ENCODE measurements at places on chromosomes 5 and 9.

DNA sequence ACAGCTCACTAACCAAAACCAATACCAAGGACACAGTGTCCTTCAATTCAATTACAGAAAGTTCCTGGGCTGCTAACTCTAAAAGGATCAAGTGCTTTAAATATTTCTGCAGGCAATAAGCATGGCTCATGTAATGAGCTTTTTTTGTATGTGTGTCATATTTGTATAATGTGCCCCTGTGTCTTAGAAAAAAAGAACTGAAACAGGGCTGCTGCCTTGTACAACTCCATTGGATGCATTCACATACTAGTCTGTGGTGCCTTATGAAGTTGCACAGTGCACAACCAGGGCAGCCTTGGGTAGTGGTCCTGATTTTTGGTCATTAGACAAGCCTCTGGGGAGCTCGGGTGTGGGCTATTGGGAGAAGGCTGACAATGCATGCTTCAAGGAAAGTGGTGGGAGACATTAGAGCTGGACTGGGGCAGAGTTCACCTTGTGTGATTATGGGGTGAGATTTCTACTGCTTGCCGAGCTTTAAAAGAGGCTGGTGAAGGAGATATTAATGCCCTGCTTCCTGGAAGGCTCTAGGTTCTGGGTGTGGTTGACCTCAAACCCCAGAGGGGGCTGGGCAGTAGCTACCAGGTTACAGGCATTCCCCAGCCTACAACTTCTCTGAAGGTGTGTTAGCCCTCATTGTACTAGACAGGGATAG, 3.6 kb upstream of the CPEB4 start:
- DNase-seq = peak; percentile 23

DNA sequence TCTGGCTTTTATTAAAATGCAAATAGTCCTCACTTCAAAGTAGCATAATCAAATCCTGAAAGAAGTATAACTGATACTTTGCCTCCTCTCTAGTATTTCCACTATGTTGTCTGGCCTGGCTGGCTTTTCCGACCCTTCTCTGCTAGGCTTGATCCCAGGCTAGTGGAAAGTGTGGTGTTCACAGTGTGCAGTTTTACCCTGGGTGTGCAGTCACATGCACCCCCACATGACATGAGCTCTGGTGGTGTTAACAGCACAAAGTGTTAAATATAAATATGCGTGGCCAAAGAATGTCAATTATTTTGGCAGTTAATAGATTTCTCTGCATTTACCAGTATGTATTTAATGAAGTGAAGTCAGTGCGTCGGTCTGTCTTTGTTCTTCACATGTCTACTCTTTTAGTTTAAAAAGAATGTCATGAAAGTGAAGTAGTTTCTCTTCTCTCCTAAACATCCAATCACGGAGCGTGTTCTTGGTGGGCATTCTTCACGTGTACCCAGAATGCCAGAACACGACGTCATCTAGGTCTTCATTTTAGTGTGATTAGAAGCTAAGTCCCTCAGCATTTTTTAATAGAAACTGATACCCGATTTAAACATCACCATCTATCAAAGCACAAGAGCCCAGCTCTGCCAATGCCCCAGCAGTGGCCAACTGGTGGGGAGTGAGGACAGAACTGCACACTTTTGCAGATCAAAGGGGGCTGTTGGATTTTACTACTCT, 286.4 kb downstream of the FANCC start:
- DNase-seq = no peak

GRCh38 chr5:10319202-10319851, 11.6 kb upstream of the CMBL start:
- DNase-seq = no peak

DNA sequence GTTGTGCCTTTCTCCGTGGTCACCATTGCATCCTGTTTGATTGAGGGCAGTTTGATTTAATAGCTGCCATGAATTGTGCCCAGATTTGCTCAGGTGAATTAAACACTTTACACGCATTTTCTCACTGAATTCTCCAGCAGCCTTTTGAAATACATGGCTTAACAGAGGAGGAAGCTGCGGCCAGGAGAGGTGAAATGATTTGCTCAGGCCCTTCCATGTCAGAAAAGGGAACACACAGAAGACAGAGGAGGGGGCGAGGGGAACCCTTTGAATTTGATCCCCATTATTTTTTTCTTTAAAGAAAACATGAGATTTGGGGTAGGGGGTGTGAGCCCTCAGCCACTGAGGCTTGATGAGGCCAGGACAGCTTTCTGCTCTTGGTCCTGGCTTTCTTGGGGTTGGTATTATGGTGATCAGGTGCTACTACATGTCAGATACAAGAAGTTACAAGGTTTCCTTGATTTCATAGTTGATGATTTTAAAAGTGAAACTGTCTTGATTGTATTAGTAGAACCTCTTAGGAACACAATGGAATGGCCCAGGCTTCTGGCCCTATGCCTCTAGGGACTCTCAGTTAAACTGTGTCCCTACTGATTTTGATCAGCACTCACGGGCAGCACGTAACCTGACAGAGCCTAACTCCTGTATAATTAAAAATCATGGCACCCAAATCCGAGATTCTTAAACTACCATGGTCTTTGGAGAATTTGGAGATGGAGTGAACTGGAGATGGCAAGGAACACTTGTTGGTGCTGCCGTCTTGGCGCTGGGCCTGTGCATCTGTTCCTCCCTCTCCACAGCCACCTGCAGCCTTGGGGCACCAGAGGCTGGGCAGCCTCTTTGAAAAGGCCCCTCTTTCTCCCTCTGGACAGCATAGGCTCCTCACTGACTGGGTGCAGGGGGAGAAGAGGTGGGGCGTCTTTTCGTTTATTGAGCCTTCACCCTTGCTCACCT, 107.9 kb downstream of the TRIO start:
- no peak for DNase-seq

GRCh38 chr5:112917453-112917995, 4.5 kb downstream of the REEP5 start:
- DNase-seq = peak; percentile 9

DNA sequence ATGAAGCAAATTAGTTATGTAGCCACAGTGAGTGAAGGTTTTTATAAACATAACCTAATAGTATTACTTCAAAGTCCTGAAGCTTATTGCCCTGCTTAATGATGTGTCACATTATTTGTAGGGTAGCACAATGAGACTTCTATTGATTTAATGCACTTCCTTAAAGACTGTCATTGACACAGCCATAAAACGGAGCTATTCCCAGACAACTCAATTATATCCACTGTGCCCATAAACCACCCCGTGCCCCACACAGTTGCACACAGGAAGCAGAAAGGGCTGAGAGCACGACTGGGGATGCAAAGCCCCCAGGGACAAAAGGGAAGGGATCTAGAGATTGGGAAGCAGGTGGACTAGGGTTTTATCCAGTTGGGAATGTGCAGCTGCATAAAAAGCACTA, 37.0 kb downstream of the TRIM32 start:
- no peak for DNase-seq

- no peak for DNase-seq
Observed at GRCh38 chr9:36935768-36936497, 98.1 kb downstream of the PAX5 start.

DNA sequence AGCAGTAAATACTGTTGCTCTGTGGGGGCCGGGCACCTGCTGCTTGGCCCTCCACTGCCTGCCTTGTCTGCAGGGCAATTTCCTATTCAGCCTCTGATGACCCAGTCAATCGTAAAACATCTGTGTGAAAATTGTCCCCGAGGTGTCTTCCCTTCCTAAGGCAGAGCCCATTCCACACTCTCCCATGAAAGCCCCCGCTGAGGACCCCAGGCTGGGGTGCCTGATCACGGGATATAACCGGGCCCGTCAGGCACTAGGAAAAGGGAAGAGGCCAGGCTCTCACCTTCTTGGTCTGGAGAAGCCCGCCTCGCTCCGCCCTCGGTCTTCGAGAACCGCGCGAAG, 27.2 kb upstream of the SCGB3A1 start:
- DNase-seq = no peak

- no peak for DNase-seq
Observed at GRCh38 chr5:15787681-15788080, 287.7 kb downstream of the FBXL7 start.

- DNase-seq = no peak
Observed at GRCh38 chr9:86860006-86860405, 87.3 kb downstream of the GAS1 start.

DNA sequence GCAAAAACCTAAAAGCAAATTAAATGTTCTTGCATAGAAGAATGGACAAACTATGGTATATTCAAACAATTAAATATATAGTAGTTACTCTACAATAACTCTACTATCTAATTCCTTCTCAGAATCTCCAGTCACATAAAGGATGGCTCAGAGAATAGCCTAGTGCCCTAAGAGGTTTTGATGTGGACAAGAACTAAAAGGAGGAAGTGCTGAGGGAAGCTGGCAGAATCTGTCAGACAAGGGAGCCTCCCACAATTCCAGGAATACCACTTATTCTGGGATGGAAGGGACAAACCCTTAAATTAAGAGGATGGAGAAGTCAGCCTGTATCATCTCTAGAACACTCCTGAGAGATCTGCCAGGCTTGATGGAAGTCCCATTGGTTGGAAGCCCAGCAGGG, 30.4 kb downstream of the TNFSF8 start:
- no peak for DNase-seq

GRCh38 chr9:135023786-135024405, 63.6 kb upstream of the OLFM1 start:
- DNase-seq = no peak

- no peak for DNase-seq
Observed at GRCh38 chr9:113568081-113568435, 104.5 kb downstream of the RGS3 start.
